ENCODE measurements at places on chromosomes 7 and 10.

- DNase-seq = no peak
These were observed 88.0 kb downstream of the PLXDC2 start for GRCh38 chr10:19904202-19904661.

DNA sequence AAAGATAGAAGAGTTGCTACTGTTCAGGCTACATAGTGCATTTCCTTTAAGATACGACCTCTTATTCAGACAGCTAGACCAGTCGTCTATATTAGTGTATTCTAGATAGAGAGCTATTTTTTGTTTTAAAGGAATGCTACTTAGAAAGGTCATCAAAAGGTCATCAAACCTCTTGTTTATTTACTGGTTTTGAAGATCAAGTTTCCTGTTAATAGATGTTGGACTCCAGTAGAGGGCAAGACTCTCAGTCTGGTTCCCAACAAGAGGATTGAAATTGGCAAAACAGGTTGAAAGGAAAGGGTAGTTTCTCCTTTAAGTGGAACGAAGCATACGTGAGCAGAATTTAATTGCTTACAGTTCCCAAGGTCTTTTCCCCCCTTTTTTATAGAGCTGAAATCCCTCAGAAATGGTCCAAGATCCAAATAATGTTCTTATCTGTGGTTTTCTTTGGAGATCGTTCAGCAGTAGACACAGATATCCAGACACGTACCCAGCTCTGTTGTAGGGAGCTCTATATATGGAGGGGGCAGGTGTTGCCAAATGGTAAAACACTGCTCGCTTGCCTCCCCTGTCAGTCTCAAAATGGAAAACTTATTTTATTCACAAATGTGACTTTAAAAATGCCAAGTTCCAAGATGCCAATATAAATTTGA lies 37.2 kb downstream of the BAMBI start:
- no peak for DNase-seq

DNA sequence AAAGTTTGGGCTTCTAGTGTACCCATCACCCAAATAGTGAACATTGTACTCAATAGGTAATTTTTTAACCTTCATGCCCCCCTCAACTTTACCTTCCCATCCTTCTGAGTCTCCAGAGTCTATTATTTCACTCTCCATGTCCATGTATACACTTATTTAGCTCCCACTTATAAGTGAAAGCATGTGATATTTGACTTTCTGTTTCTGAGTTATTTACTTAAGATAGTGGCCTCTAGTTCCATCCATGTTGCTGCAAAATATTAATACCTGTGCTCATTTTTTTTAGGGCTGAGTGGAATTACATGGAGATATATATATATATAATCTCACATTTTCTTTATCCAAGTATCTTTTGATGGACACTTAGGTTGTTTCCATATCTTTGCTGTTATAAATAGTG lies 21.1 kb upstream of the PHF14 start:
- no peak for DNase-seq

DNA sequence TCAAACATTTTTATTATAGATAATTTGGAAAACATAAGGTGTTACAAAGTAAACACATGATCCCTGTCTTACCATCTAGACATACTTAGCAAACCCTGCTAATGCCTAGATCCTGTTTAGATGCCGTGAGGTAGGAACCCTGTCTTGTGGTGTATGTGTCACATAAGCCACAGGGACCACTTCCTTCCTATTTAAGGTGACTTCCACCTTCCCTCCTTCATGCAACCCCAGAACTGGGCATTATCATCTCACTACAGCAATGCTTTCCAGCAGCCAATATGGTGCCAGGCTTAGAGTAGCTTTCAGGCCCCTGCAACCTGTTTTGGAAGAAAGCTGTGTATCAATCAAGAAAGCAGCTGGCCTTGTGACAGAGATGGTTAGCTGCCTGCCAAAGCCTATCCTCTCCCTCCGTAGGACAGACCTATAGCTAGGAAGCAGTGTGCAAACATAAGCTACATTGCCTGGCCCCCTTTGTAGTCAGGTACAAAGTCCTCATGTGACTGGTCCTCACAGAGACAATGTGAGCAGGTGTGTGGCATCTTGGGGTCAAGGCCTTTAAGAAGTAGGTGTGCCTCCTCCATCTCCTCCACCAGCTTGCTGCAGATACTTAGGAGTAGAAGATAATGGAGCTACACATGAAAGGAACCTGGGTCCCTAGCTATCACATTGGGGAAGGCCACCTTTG lies 146.8 kb downstream of the SPAG6 start:
- DNase-seq = peak; percentile 41

GRCh38 chr7:44769376-44769775 lies 20.7 kb downstream of the ZMIZ2 start:
- no peak for DNase-seq

DNA sequence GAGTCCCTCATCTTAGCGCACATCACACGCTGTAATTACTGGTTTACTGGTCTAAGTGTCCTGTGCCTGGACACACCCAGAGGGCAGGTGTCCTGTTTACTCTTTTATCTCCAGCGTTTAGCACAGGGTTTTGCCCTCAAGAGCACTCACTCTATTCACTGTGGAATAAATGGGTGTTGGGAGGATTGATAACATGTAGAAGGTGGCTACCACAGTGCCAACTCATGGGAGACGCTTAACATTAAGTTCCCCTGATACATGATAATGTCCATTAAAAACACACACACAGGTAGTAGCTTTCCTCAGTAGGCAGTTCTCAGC lies 96.1 kb upstream of the EFCAB10 start:
- DNase-seq = no peak

DNA sequence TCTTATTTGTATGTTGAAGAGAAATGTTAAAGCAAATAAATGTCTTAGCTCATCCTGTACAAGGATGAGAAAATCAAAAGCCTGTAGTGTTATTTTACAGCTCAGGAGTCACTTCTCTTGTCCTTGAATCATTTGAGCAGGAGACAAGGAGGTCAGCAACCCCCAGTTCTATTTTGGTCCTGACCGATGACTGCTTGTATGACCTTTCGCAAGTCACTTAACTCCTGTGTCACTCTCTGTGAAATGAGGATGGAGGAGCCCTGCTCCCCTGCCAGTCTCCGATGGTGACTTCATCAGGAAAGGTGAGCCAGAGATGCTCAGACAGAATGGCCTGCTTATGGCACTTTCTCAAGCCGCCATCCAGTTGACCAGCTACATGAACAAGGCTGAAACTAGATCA lies 101.0 kb downstream of the CELF2 start:
- DNase-seq = no peak

- no peak for DNase-seq
These were observed 10.0 kb downstream of the TMEM120A start for GRCh38 chr7:75984130-75985008.

DNA sequence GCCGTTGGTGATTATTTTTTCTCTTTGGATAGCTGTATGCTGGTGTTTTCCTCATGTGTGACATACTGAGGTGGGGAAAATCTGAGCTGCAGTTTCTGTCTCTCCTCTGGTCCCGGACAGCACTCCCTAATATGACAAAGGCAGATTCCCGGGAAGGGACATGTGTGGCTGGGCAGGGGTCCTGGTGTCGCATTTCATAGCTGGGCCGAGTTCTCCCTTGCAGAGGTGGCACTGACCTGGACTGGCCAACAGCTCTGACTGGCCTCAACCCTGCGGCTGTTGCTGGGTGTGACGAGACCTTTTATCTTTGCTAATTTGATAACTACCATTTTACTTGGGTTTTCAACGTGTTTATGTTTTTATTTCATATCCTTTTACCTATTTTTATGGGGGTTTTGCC lies 248.6 kb upstream of the TCERG1L start:
- no peak for DNase-seq

- no peak for DNase-seq
These were observed 49.2 kb downstream of the SVIL start for GRCh38 chr10:29585488-29585976.

- DNase-seq = no peak
These were observed 73.6 kb downstream of the ABCA13 start for GRCh38 chr7:48244864-48245271.

DNA sequence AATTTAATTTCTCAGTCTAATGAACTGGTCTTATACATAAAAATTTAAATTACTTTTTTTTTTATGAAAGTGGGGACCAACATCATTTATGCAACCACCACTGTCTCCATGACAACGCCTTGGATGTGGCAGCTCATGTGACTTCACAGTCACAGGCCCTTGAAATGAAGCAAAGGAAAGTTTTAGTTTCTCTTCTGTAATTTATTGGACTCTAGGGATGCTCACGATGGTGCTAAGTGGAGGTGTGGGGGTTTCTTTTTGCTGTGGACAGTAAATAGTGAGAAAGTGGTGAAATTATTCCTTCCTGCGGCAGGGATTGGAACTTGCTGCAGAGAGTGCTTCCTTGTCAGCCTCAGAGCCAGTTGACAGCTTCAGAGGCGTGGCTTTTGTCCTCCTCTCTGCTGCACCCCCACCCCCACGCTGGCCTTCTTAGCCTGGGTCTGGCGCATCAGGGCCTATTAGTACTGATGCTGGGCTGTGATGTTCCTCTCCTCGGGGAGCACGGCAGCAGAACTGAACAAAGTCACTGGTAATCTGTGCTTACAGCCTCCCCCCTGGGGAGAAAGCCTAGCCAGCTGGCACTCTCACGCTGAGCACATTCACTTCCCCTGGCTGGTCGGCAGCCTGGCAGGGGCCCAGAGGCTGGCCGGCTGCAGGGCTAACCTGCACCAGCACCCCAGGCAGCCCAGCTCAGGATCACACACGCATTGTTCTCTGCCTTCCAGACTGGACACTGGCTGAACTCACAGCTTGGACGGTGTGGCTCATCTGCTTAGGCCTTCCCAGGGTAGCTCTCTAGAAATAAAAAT lies 517.5 kb upstream of the GALNT17 start:
- no peak for DNase-seq

GRCh38 chr10:1715821-1716220 lies 21.5 kb downstream of the ADARB2 start:
- no peak for DNase-seq

DNA sequence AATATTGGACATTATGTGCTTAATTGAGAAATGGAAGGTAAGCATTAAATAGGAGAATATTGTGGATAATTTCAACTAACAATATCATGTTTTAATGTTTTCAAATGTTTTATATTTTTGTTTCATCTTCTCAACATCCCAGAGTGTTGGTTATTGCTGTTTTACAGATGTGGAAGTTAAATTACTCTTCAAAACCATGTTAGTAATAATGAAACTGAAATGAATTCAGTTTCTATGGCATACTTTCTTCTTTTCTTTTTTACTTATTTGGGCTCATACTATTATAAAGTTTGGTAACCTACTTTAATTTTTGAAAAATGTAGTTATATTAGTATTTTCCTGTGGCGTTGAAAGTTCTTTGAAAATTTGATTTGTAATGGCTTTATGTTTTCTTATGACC lies 4.2 kb downstream of the GLRX3 start:
- DNase-seq = no peak

- no peak for DNase-seq
These were observed 176.2 kb upstream of the CSTF2T start for GRCh38 chr10:51875610-51876009.

DNA sequence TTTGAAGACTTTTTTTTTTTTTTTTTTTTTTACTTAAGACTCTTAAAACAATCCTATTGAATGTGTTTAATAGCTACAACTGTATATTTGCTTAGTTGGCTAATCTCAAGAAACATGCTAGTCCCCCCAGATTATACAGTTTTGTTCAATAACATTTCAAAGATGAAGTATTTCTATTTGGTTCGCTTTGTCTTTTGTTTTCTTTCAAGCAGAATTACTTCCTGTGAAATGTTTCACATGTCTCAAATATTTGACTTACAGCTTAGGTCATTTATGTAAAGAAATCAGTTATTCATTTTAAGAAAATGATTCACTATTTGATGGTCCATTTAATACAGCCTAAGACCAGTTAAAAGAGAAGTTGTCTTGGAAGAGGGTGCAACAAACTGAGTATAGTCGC lies 12.8 kb upstream of the LAMB1 start:
- no peak for DNase-seq

DNA sequence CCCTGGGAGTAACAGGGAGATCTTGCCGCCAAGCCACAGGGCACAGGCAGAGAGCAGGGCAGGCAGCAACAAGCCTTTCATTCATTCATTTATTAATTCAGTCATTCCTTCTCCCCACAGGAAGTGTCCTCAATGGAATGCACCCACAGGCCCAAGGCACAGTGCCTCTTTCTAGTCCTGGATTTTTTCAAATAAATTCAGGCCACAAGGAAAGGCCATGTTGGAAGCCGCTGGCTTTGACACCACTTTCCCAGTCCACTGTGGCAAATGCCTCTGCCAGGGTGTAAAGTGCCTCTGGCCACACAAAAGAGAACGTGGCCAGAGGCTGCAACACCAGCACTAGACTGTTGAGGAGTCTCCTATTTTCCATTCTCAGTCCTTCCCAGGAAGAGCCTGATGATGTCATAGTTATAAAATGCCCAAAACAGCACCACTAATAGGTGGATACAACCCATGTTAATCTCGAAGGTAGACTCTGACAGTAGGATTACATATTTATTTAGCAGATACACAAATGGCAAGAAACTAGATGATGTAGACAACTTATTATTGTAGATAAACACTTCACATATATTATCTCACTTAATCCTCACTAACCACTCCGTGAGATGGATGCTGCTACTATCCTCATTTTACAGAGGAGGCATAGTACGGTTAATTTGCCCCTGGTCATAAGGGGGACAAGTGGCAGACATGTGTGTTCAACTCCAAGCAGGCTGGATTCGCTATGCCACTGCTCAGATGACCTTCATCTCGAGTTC lies 5.5 kb downstream of the JAZF1 start:
- DNase-seq = no peak

GRCh38 chr10:99548041-99548530 lies 15.3 kb downstream of the NKX2-3 start:
- no peak for DNase-seq

DNA sequence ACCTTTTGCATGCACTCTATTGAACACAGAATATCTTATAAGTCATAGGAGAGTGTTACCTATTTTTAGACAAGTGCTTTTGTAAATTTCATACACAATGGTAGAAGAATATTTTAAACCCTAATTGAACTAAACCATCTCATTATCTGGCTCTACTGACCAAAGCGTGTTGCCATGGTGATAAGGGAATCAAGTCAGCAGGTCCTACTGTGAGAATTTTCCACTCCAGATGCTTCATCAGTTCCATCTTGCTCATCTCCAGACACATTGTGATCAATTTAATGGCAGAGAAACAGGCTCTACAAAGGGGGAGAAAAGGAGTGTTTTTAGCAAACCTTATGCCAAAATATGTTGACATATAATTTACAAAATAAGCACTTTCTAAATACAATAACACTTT lies 621.9 kb upstream of the GHITM start:
- DNase-seq = no peak

- DNase-seq = no peak
These were observed 10.8 kb downstream of the TMEM196 start for GRCh38 chr7:19762631-19763030.

- DNase-seq = no peak
These were observed 1239.7 kb downstream of the GATA3 start for GRCh38 chr10:9294132-9294663.

GRCh38 chr7:104758504-104758903 lies 255.5 kb upstream of the KMT2E start:
- DNase-seq = no peak

- DNase-seq = peak; percentile 56
These were observed 588 bp upstream of the PAOX start for GRCh38 chr10:133378251-133379096.
